ENCODE measurements at places on chromosomes 6 and 20. TPM values are rescaled to one million over a fixed set of nuclear protein-coding genes. Genes with fewer than 3 reads are reported as not detected.

Gene GGTLC1
- total RNA-seq: not detected

Gene CPXM1
- 0.28 TPM for total RNA-seq

Gene OR2J3
- total RNA-seq: not detected

DNA sequence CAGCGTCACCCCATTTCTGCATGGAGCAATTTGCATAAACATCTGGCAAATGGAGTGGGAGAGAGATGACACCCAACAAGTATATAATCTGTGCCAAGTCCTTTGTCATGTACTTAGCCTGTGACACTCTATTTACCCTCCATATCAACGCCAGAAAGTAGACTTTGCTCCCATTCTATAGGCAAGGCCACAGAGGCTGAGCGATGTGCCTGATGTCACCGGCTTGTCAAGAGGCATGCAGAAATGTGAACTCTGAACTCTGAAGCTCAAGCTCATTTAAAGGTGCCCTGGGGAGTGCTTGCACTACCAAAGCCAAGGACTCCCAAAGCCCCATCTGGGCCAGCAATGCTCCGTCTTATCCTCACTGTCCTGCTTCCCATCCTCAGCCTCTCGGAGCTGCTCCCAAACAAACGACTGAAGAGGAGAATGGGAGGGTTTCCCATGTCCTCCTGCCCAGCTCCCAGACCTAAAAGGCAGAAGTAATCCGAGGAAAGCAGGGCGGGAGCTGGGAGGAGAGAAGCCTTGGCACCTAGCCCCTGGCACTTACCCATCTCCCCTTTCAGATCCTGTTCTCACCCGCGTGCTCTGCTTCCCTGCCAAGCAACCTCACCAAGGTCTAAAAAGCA lies 9.2 kb downstream of the CPNE5 start:
- DNase-seq: peak; percentile 83

GRCh38 chr6:5085648-5086293 lies 630 bp downstream of the PPP1R3G start:
- peak; percentile 64 for DNase-seq

Gene PSORS1C2
- not detected for total RNA-seq

DNA sequence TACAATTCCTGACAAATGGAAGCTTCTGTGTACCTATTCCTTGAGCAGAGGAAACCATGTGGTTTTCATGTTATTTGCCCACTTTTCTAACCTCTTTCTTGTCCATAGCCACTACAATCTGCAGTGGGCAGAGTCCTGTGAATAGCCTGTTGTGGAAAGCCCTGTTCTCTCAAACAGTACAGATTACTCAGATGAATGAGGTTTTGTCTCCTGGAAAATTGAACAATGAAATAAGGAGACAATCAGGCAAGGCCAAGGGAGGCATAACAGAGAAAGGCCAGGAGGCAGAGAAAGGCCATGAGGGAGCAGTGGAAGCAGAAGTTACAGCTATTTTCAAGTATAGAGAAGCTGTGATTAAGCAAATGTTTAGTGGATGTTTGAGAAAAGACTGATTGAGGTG lies 189.3 kb downstream of the GRIK2 start:
- DNase-seq: no peak

DNA sequence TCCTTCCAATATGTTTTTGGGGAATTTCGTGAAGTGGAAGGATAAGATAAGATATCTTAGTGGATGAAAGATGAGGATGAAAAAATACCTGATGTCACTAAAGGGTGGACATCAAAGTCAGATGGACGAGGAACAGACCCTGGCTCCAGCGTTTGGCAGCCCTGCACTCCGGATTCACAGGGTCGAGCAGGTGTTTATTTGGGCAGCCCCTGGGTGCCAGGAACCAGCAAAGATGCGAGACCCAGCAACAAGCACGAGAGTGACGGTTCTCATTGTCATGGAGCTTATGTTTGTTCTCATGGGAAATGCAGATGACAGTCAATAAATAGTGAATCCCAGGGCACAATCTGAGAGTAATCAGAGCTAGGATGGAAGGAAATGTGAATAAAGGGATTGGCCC lies 131.1 kb downstream of the PHACTR3 start:
- no peak for DNase-seq
